D341Med (cell line): ENCODE measurements at places on chromosomes 6 and 20.

- no peak for DNase-seq
Measured at GRCh38 chr6:75893776-75894152, 144.7 kb downstream of the MYO6 start.

DNA sequence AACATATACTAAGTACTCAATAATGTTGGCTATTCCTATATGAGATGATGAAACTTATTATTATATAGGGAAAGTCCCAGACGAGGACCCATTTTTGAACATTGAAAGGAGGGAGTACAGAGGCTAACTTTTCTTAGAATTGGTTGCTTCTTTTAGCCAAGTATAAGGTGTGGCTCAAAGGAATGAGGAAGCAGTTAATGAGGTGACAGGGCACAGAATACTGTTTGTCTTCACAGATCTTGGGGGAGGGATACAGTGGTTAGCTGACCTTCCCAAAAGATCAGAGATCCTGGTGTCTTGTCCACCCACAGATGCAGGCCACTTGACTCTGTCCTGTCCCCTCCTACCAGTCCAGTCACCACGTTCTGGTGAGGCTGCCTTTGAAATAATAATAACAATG lies 67.8 kb upstream of the EPB41L1 start:
- no peak for DNase-seq

DNA sequence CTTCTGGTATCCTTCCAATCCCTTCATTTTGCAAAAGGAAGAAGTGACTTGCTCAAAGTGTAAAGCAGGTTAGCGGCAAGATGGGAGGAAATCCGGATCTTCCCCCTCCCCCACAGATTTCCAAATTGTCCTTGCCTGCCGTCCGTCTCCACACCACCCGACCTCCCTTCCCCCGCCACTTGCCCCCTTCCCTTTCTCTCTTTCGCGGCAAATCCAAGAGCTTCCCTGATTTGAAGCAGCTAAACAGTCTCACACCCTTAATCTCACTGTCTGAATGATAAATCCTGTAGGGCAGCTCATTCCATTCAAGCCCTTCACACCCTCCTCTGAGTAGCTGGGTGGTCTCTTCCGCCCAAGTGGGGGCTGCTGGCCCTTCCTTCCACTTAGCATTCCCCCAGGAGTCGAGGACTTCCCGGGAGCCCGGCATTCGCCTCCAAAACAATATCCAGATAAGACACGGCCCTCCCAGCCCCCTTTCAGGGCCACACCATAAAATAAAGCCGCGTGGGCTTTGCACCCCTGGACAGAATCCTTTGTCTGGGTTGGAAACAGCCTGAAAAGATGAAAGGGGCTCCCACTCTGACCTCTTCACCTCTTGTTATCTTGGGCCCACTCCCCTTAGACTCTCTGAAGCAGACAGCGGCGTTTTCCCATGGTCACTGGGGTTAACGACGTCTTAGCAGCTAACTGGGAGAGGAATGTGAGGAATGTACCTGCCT lies 44.0 kb upstream of the PIM1 start:
- DNase-seq = peak; percentile 51

GRCh38 chr6:111950661-111951496 lies 77.6 kb upstream of the FYN start:
- DNase-seq = no peak

- no peak for DNase-seq
Measured at GRCh38 chr6:66328200-66328599, 621.2 kb upstream of the EYS start.

GRCh38 chr6:168025831-168026710 lies 28.6 kb downstream of the KIF25 start:
- DNase-seq = no peak

- no peak for DNase-seq
Measured at GRCh38 chr20:47821481-47822100, 36.3 kb upstream of the SULF2 start.
